ENCODE measurements at places on chromosomes 5 and 9. TPM values are rescaled to one million over a fixed set of nuclear protein-coding genes. Genes with fewer than 3 reads are reported as not detected.

The ERAP2 gene
- total RNA-seq: 26.7 TPM

DNA sequence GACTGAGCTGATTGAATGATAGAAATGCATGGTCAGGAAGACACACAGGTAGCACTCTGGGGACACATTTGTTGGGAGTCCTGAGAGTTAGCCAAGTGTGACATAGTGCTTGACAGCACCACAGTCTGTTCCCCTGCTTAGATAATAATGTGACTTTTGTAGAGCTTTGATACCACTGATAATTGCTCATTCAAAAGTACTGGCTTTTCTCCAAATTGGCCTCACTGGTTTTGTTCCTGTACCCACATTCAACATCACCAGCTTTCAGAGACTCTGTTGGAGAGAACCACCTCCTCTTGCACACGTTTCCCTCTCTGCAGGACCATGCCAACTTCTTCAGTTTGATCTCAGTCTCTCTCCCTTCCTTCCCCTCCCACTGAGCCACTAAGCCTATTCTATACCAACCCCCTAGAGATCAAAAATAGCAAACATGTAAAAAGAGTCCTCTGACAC is 52.5 kb upstream of the IL7R start:
- DNase-seq: no peak

DNA sequence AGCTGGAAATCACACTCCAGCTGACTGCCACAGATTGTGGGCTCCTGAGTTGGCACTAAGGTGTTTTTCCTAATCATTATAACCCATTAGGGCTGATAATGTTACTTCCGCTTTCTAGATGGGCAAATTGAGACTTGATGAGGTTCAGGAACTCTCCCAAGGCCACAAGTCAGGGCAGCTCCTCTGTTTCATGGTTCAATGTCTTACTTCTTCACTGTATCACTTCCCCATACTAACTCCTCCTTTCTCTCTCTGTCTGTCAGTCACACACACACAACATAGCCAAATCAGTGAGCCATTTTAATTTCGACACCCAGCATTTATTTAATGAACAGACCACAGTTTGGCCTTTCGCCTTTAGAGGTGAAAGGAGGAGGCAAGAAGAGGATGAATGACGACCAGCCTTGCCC is 17.8 kb upstream of the TRAF1 start:
- no peak for DNase-seq

The LCN10 gene
- total RNA-seq: 0.11 TPM

DNA sequence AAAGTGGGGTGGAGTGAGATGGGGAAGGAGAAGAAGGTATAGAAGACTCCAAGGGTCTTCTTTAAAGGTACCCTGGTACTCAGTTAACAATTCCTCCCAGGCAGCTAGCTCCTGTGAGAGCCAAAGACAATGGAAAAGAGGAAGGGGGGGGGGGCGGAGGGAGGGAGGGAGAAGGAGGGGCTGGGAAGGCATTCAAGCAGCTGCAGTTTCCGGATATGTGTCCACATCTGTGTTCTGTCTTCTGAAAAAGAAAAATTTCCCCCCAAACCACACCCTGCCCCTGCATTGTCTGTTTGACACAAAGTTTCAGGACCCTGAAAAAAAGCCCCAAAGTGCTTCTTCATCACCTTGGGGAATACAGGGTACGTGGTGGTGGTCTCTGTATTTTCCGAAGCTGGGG is 11.1 kb downstream of the SPRY4 start:
- DNase-seq: no peak

DNA sequence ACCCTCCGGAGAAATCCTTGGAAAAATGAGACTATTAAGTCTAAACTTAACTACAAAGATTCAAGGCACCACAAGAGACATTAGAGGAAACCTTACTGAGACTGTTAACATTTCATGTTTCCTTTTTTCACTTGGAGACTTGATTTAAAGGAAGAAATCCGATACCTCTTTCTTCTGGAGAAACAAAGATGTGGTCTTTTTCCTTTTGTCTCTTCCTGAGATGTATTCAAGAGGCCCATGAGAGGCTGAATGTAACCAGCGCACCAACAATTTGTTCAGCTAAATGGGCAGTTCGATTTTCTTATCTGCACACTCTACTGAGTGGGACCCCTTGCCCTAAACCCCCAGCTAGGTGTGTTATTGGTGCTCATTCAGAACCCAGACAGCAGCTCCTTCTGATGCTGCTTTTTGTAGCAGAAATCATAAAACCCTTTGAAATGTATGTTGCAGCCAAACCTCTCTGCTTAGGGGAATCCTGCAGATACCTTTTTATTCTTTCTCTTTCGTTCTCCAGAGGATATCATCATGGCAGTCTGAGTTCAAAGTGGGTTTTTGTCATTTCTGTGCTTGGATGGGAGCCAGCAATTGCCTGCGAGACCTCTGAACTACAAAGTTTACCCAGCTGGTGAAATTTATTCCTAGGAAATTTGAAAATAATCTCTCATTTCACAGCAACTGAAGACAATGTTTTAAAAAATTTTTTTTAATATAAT is 41.9 kb upstream of the ACTBL2 start:
- DNase-seq: no peak

DNA sequence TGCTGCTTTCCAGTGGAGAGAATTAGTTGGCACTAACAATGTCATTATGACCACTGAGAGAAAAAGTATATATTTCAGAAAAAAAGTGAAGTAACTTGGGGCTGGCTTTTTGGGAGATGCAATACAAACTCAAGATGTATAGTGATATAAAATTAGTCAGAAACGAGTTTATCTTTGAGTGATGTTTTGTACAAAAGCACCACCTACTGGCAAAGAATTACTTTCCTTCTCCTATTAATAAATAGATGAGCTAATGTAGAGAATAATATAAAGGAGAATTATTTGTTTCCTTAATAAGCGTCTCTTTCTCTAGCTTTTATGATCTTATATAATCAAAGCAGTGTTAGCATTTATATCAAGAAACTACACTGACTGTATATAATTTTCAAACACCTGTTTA is 158.8 kb downstream of the MEF2C start:
- no peak for DNase-seq

- no peak for DNase-seq
These were observed 203.8 kb downstream of the SNCAIP start for GRCh38 chr5:122515709-122516431.

The OTULINL gene
- 58.5 TPM for total RNA-seq

DNA sequence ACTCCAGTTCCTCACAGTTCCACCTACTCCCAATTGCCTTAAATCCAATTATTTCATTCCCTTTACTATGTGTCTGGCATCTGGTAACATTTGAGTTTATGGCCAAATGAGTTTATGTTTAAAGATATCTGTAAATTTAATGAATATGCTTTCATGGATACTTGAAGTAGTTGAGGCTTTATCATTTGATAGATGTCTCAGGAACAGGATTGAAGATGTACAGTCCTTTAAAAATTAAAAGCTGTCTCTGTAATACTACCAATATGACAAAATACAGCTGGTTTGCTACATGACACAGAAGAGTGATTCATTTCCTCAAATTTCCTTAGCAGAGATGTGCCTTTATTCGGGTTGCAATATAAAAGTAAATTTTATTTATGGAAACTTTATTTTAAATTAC is 2326.0 kb upstream of the ACO1 start:
- DNase-seq: no peak

GRCh38 chr5:158856794-158857193 is 242.9 kb downstream of the EBF1 start:
- no peak for DNase-seq

The PCDHB6 gene
- 0.11 TPM for total RNA-seq
